ENCODE measurements at places on chromosomes 11 and 22.

DNA sequence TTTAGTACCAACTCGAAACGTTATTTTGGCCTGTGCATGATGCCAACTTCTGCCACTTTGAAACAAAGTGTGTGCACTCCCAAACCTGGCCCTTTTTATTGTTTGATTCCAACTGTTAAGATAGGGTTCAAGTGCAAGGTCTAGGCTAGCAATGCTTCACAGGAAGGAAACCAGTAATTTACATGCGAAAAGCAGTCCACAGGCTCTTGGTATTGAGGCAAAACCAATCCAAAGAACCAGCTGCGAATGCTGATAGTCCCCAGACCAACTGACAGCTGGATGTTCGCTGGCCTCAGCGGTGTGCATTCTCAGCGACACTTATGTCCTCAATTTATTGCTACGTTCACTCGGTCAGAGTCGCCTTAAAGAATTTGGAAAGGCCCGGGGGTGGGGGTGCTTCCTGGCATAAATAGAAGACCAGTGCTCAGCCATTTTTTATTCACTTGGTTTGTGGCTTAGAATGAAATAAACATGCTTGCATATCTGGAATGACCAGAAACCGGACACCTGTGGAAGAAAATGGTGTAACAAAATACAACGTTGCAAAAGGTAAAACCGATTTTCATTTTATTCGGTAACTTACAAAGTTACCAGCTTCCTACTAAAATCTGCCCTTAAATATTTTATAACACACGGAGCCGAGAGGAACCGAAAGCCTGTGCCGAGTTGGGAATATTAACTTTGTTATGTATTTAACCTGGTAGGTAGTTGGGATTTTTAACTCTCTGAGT lies 1.6 kb downstream of the CPT1A start:
- DNase-seq = no peak

DNA sequence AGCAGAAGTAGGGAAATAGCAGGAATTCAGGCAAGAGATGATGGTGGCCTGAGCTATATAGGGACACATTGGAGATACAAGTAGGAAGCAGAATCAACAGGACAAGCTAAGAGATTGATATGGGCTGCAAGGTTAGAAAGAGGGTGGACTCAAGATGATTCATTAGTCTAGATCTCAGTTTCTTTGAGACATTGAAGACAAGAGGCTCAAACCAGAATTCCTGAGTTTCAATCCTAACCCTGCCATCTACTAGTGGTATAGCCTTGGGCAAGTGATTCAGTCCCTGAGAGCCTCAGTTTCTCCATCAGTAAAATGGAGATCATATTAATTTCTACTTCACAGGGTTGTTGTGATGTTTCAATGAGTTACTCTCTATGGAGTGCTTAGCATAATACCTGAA lies 53.1 kb upstream of the NAV2 start:
- no peak for DNase-seq

- DNase-seq = no peak
These were observed 39.1 kb upstream of the SPTBN2 start for GRCh38 chr11:66768088-66768521.

GRCh38 chr11:16936643-16937042 lies 77.6 kb downstream of the PLEKHA7 start:
- DNase-seq = no peak

GRCh38 chr22:38786631-38787030 lies 7.3 kb downstream of the DNAL4 start:
- DNase-seq = no peak

All from inflammatory macrophage treated with lipopolysaccharide for 1 hour (primary cell).